NCI-H1105 (cell line): ENCODE measurements at places on chromosomes 12 and 14.

DNA sequence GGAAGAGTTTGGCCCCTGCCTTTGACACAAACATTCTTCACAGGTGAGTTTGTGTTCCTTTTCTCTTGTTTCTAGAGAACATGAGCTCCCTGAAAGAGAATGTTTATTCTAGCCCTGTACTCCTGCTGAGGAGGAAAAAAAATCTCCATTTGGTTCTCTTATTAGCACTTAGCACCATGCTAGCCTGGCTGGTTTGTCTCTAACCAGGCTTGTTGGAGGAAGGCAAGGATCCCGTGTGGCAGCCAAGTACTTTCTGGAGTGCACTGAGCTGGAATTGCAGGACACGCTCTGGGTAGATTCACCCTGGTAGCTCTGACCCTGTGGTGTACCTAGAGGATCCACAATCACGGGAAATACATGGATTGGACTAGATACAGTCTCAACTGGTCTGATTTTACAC lies 41.9 kb downstream of the KCNA1 start:
- DNase-seq: no peak

DNA sequence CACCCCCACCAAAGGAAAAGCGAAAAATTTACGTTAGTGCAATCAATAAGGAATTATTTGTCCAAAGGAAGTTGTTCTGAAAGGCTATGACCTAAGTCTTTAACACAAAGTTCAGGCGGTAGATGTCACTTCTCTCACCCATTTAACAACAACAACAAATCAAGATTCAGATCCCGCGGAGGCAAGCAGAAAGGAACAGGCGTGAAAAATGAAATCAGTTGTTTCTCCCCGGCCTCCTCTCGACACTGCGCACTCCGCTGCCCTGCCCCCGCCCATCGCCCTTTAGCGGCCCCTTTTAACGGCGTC lies 1.4 kb downstream of the DENND5B start:
- DNase-seq: peak; percentile 59

DNA sequence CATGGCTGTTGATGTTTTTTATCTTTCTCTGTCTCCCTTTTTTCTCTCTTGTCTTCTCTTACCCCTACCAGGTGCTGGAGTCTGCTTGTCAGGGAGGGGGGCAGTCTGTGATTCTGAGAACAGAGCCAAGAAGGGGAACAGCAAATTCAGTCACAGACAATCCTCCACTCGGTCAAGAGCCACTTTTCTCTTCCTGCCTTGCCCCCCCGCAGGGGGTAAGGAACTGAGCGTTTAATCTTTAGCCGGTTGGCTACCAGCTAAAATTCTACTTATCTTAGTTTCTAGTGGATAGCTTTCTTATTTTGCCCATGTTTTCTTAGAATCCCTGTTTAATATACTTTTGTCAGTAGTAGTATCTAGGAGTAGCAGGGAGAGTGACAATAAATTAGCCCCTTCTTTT lies 1.9 kb downstream of the RIMKLB start:
- no peak for DNase-seq

GRCh38 chr12:79834712-79835376 lies 100.1 kb downstream of the PPP1R12A start:
- peak; percentile 36 for DNase-seq

DNA sequence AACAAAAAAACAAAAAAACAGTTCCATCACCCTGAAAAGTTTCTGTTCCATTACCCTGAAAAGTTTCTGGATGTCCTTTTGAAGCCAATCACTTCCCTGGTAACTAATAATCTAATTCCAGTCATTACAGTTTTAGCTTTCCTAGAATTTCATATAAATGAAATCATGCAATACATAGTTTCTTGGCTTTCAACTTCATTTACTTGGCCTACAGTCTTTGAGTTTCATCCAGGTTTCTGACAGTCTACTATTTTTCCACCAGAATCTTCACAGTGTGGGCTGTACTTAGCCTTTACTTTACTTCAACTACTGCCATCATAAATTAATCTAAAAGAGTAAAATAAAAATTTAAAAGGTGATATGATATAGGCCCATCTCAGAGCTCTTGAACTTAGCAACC lies 55.5 kb downstream of the RPS6KA5 start:
- no peak for DNase-seq

DNA sequence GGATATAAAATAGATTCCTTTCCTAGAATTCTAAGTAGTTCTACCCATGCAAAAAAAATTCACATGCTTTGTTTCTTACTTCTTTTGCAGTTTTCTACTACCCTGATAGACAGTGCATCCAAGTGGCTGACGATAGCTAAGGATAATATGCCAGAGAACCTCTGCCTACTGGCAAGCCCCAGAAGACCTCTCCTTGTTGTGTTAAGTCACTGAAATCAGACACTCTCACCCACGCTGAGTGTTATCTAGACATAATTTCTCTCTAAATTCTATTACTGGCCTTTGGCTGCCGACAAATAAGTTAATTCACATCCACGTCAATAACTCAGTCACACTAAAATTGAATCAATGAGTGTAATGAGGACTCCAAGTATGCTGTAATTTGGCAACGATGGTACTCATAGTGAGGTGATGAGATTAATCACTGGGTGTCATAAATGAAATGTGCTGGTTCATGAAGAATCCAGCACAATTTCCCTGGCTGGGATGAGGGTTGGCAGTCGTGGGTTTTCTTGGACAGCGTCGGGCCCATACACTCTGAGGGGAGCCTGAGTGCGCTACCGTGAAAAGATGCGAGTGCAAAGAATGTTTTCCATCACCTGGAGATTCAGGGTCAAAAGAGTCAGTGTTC lies 354.8 kb upstream of the TMEM132C start:
- DNase-seq: no peak

DNA sequence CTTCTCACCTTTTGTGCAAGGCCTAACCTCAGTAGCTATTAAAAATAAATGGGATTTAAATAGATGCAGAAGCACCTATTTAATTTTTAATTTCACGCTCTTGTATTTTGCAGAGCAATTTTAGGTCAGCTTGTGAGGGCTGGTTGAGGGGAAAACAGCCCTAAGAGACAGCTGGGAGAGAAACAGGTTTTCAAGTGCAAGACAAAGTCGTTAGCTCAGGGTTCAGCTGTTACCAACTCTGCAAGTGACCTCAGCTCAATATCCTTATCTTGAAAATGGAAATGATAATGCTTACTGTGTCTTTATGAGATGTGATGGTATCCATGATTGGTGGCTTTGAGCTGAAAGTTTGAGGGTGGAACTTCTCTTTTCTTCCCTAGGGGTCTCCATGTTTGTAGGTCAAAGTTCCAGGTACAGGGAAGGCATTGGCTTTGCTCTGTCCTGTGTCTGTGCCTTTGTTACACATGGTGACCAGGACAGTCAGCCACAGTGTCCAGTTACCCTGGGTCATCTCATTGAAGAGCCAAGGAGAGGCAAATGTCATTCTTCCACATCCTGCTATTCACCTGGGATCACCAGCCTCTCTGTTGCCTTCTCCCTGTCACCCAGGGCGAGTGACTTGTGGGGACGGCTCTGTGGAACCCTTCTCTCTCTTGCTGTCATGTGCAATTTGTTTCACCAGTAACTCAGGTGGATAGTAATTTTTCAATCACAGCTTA lies 100.3 kb downstream of the SAMD4A start:
- no peak for DNase-seq

DNA sequence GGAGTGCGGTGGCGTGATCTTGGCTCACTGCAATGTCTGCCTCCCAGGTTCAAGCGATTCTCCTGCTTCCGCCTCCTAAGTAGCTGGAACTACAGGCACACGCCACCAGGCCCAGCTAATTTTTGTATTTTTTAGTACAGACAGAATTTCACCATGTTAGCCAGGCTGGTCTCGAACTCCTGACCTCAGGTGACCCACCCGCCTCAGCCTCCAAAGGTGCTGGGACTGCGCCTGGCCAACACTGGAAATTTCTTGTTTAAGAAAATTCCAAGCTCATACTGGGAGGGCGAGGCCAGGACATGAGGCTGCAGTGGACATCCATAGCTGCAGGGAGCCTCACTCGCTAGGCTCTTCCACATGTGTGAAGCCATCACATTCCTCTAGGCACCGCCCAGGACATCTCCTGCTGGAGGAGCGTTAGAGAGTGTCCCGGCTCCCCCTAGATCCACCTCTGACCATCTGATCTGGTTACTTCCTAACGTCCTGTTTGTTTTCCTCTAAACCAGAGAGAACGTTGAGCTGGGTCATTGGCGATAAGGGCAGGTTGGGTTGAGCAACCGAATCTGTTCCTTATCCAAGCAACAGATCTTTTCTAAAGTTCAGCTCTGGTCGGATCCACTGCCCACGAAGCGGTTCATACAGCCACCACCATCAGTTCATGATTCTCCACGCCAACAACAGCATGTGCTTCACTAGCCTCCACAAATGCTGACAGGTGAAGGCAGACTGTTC lies 108.2 kb upstream of the MED13L start:
- DNase-seq: no peak

GRCh38 chr12:19215115-19215514 lies 85.6 kb downstream of the PLEKHA5 start:
- no peak for DNase-seq

DNA sequence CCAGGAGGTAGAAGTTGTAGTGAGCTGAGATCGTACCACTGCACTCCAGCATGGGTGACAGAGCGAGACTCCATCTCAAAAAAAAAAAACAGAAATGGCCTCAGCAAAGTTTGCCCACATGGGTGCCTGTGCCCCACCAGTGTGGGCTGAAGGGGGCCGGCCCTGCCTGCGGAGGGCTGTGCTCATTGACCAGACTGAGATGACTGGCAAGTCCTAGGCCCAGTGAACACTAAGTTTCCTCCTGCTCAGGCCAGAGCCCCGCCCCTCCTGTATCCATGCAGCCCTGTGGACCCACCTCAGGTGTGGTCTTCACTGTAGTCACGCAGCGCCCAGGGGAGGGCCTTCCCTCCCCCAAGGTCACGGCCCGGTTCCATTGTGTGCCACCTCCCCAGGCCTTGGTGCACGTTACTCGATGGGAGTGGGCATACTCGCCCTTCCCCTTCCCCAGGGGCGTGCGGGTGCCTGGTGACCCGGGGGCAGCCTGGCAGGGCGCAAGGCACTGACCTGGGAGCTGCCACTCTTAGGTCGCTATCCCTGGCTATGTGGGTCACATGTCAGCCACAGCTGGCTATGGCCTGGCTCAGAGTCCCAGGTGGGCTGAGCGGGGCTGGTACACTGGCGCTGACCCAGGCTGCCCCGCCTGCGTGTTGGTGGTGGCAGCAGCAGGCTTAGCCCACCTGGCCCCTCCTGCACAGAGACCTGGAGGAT lies 16.1 kb downstream of the INF2 start:
- DNase-seq: no peak

- no peak for DNase-seq
Measured at GRCh38 chr14:64706593-64707193, 2.5 kb downstream of the PLEKHG3 start.
